Endothelial cell (in vitro differentiated cells): ENCODE measurements at places on chromosomes 5 and 9. TPM values are rescaled to one million over a fixed set of nuclear protein-coding genes. Genes with fewer than 3 reads are reported as not detected.
A peak's percentile ranks its signal among the peaks of the same experiment; 100 is the strongest.

SKIC3 gene
- total RNA-seq = 80.4 TPM

ARHGEF39 gene
- total RNA-seq = 1.4 TPM

DNA sequence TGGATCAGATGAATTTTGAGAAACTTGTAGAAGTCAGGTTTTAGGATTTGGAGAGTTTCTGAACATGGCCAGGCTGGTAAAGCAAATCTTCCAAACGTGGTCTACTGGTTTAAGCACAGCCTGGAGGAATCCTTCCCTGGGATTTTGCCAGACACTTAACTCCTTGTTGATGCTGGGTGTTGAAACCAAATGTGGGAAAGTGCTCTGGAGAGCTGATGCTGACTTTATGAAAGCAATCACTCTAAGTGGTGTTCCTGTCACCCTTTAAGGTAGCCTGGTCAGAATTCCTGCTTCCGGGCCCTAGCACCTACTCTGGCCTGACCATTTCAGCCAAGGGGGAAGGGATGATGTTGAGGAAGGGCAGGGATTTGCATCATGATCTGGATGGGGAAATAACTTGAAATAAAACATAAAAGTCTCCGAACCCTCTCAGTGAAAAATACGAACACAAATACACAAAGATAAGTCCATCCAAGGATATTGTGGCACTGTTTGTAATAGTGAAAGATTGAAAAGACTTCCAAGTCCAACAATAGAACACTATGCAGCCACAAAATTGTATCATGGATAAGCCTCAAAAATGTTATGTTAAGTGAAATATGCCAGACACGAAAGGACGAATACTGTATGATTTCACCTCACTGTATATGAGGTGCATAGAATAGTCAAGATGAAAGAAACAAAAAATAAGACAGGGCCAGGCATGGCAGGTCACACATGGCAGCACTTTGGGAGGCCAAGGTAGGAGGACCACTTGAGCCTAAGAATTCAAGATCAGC, 57.7 kb downstream of the PDE6A start:
- DNase-seq = no peak
- no peaks in the 10 kb centered on the region for H3K27me3 ChIP-seq
- no peaks in the 10 kb centered on the region for H3K36me3 ChIP-seq
- no peak overlapping the region for H3K4me3 ChIP-seq

DNA sequence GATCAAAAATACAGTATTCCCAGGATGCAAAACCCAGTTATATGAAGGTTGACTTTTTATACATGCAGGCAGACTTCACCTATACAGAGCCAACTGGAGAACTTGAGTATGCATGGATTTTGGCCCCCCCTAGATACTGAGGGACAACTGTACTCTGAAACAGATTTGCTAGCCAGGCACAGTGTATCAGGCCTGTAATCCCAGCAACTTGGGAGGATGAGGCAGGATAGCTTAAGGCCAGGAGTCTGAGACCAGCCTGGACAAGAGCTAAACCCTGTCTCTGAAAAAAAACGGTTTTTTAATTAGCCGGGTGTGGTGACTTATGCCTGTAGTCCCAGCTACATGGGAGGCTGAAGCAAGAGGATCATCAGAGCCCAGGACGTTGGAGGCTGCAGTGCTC, 21.9 kb downstream of the PTBP3 start:
- H3K4me1 ChIP-seq = peaks cover 8% of the 10 kb centered on the region
- H3K4me3 ChIP-seq = no peak overlapping the region
- no peak overlapping the region for H3K27ac ChIP-seq
- no peaks in the 10 kb centered on the region for H3K36me3 ChIP-seq
- no peak for DNase-seq
- peaks cover 1% of the 10 kb centered on the region for H3K27me3 ChIP-seq

GRCh38 chr5:138632900-138633489, 57.8 kb upstream of the HSPA9 start:
- peak overlapping the region; percentile 39 for H3K27ac ChIP-seq
- H3K27me3 ChIP-seq = peaks cover 4% of the 10 kb centered on the region
- no peaks in the 10 kb centered on the region for H3K36me3 ChIP-seq
- peaks cover 20% of the 10 kb centered on the region for H3K4me1 ChIP-seq
- H3K4me3 ChIP-seq = no peak overlapping the region
- DNase-seq = peak; percentile 72

DNA sequence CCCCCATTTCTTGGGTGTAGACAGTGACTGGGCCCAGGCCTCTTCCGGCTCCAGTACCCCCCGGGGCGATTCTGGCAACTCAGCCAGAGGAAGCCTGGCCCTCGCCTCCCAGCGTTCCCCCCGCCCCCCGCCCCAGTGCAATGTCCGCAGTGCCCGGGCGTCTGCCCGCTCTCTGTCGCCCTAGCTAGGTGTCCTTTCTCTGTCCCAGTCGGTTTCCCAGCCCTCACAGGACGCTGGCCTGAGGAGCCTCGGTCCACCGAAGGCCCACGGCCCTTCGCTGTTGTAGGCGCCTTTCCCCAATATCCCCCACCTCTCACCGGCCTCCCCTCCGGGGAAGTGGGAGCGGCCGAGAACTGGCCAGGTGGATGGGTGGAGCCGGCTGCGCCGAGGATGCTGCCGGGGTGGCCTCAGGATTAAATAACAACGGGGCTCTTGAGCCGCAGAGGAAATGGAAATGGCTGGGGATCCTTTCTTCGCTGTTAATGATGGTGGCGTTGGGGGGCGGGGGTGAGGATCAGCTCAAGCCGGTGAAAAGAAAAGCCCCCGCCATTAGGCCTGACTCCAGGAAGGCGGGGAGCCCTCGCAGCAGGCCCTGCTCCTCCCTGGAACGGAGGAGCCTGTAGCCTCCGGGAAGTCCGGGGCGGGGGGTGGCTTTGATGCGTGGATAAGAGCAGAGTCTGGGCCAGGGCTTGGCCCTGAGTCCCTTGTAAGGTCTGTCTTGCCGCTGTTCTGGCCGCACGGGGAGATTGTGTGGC, 1.1 kb upstream of the SPRY4 start:
- H3K36me3 ChIP-seq = peaks cover 18% of the 10 kb centered on the region
- peaks cover 7% of the 10 kb centered on the region for H3K27me3 ChIP-seq
- H3K4me3 ChIP-seq = peak overlapping the region; percentile 99
- peaks cover 43% of the 10 kb centered on the region for H3K4me1 ChIP-seq
- peak; percentile 47 for DNase-seq
- peak overlapping the region; percentile 67 for H3K27ac ChIP-seq
